ENCODE measurements at places on chromosomes 7 and 10.

GRCh38 chr10:78563314-78563713 lies 505.5 kb upstream of the ZMIZ1 start:
- no peak for DNase-seq

DNA sequence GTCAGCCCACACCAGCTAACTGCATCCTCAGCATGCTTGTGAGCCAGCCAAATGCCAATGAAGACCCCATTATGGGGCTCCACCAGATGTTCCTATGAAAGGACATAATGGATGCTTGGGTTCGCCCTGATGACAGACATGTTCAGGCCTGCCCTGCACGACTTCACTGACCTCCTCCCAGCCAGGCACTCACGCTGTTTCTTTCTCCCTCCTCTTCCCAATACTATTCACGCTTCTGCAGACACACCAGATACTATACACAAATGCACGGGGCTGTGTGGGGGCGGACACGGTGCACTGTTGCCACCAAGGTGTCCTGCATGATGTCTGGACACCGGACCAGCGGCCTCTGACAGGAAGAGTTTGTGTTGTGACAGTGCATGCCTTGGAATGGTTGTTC lies 284.2 kb downstream of the PRPF18 start:
- no peak for DNase-seq

DNA sequence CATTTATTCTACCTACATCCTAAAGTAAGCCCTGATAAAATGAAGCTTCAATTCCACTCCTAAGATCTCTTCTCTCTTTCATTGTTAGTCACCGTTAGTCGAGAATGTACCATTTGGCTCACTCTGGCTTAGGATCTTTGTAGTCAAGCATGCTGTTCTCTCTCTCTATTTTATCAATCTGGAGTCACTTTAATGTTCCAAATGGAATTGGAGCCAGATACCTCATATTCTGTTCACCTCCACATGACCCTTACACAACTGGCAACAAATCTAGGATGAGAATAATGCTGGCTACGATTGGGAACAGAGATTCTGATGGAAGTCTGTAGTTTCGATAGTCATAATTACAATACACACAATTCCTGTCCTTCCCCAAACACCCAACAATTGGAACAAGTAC lies 213.7 kb downstream of the TWIST1 start:
- DNase-seq = no peak

GRCh38 chr10:102648269-102648888 lies 4.1 kb downstream of the TRIM8 start:
- DNase-seq = no peak

DNA sequence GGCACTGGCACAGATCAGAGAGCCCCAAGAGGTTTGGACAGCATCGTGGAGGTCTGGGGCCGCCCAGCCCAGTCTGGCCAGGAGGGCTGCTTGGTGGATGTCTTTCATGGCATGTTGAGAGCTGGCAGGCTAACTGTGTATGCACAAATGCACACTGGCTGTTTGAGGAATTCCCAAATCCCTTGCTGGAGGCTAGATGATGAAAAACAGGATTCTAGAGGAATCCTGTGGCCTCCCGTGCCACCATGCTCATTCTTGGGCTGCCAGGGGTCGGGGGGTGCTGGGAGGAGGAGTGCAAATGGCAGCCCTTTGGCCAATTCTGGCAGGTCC lies 26.5 kb downstream of the LEP start:
- no peak for DNase-seq

GRCh38 chr7:127586346-127586745 lies 950 bp upstream of the GCC1 start:
- no peak for DNase-seq

DNA sequence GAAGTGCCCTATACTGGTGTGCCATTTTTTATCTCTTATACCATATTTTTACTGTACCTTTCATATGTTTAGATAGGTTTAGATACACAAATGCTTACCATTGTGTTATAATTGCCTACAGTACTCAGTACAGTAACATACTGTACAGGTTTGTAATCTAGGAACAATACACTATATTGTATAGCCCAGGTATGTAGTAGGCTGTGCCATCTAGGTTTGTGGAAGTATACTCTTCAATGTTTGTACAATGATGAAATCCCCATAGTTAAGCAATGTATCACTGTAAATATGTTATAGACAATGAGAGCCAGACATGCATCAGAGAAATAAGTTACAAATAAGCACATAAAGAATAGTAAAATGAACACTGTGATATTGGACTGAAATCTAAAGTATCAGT lies 109.1 kb downstream of the IQUB start:
- DNase-seq = no peak

DNA sequence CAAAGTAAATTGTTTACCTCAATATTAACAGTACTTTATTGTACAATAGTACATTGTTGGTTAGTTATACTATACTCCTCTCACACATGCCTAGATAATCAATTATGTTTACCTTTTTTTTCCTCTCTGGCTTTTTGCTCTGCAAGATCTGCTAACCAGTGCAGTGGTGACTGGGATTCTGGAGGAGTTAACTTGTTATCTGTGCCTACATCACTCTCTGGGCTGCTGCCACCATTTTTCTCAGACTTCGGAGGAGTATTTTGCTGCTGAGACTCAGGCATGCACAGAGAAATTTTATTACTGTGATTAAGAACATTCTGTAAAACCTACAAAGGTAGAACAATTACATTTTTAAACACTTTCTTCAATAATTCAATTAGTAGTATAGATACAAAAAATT lies 59.7 kb downstream of the NRBF2 start:
- no peak for DNase-seq

DNA sequence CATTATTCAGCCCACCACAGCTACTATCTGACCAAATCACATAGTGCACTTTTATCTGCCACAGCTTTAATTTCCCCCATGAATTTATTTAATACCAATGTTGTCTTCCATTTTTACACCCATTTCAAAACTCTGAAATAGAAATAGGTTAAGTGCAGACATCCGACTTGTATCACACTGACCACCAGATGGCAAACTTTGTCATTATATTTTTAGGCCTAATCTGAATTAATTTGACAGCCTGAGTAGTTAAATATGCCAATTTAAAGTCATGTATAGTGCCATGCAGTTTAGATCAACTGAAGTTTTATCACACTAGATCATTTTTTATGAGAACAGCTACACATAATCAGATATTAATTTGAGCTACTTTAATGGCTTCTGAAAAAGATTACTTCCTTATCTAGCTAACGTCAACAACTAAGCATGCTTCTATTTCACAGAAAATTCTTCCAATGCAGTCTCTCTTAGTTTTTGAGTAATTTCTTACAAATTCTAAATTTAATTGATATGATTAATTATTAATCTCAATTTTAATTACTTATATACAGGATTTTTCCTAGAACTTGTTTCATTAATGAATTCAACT lies 566.4 kb downstream of the GFRA1 start:
- DNase-seq = no peak

GRCh38 chr10:125083576-125083920 lies 76.8 kb downstream of the CTBP2 start:
- DNase-seq = no peak

DNA sequence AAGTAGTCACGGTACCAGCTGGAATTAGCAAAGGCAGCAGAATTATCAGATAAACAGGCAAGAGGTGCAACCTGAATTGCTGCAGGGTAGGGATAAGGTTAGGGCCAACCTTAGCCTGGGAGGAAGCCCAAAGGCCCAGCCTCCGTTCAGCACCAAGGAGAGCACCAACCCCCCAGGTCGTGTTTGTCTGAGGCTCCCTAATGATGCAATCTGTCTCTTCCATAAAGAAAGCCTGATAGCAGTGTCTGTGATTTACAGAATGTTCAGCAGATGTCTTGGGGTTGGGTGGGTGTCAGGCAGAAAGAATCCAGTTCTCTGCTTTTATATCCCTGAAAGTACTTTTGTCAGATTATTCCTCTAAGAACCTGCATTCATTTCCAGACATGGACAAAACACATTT lies 328.4 kb upstream of the AOAH start:
- DNase-seq = no peak

- no peak for DNase-seq
Observed at GRCh38 chr10:100396605-100397004, 49.6 kb downstream of the SCD start.

DNA sequence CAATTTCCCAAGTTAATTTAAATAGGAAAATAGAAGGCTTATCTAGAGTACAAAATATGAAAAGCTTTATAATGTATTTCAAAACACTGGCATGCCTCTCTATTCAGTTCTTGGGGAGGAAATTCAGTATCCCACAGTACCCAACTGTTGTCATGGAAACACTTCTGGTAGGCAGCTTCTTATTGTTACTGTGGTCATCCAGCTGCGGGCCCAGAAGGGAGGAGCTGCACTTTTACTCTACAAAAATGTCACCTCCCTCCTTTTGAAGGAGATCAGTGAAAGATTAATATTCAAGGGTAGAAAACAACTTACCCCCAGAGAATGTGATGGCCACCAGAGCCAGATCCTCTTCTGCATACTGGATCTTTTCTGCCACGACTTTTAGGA lies 202.8 kb downstream of the RAPGEF5 start:
- DNase-seq = no peak

- DNase-seq = no peak
Observed at GRCh38 chr10:16675334-16675733, 141.9 kb downstream of the RSU1 start.

DNA sequence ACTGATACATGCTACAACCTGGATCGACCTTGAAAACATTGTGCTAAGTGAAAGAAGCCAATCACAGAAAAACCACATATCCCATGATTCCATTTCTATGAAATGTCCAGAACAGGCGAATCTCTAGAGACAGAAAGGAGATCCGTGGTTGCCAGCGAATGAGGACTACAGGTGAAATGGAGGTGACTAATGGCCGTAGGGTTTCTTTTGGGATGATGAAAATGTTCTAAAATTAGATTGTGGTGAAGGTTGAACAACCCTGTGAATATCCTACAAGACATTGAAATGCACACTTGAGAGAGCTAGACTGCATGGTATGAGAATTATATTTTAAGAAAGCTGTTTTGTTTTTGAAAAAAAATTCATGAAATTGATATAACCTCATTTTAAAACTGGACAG lies 188.5 kb upstream of the PLXNA4 start:
- DNase-seq = no peak

DNA sequence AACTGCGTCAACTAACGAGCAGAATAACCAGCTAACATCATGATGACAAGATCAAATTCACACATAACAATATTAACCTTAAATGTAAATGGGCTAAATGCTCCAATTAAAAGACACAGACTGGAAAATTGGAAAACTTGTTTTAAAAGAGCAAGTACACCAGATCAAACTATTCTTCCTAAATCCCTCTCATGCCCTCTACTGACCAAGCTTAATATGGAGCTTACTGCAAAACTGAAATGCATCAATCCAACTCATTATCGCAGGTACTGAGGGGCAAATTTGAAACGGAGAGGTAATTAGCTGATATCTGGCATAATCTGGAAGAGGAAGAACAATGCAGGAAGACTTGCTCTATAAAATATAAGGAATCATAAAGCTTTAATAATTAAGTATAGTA lies 1223.8 kb downstream of the NXPH1 start:
- no peak for DNase-seq

DNA sequence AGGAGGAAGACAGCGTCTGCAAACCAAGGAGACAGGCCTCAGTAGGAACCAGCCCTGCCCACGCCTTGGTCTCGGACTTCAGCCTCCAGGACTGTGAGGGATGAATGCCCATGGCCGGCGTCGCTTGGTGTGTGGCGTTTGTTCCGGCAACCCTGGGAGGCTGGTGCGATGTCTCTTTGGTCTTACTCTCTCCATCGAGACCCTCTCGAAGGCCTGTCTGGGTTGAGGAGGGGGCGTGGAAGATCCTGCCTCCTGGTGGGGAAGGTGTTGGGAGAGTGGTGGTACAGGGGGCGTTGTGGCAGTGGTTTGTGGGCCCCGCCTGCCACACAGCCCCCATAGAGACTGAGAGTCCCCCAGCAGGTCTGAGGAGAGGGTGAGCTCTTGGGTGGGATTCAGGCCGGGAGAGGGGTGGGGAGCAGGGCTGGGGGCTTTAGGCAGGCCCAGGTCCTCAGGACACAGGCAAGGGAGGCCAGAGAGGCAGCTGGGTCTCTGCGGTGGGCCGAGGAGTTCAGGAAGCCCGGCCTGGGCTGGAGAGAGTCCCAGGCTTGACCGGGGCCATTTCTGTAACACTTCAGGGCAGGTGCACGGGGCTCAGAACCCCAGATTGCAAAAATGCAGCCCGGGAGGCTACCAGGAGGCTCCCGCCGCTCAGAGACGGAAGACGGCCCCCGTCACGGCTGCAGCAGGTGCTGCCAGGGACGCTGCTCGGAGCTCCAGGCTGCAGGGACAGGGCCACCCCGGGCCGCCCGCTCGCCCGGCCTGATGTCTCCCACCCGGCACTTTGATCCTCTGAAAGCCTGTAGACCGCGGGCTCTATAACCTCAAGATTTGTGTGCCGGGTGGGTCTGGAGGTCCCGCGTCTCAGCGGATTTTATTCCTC lies 33.8 kb upstream of the PSMG3 start:
- no peak for DNase-seq

DNA sequence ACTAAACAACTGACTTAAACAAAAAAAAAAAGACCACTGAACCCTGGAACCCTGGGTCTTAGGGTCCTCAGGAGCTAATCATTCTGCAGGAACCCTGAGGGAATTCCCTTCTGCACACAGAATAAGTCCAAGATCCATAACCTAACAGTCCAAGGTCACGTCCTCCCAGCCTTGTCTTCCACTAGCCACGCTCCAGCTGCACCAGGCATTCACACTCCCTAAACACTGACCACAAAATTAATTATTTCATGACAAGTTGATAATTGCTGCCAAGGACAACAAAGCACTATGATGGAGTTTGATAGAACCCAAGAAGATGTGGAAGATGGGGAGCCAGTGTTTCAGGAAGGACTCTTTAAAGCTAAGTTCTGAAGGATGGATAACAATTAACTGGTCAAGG lies 130.6 kb downstream of the SH3PXD2A start:
- DNase-seq = no peak

DNA sequence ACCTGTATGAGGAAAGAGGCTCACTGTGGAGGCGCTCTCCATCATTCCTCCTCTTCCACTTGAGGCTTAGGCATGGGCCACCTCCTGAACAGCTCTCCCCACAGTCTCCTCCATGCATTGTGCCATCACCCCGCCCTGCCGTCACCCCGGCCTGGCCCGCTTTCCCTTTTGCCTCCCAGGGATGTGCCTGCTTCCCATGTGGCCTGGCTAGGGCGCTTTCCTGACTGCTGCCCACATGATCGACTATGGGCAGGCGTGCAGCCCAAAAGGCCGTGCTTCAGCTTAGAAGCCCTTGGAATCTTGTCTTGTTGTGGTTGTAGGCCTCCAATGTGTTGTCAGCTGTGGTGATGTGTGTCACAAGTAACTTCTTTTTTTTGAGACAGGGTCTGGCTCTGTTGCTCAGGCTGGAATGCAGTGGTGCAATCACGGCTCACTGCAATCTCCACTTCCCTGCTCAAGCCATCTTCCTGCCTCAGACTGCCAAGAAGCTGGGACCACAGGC lies 1.8 kb upstream of the ACTR3C start:
- no peak for DNase-seq

- DNase-seq = no peak
Observed at GRCh38 chr7:134561-135256, 57.7 kb upstream of the FAM20C start.

GRCh38 chr10:113479346-113480080 lies 73.3 kb upstream of the HABP2 start:
- DNase-seq = no peak

GRCh38 chr7:120272701-120273475 lies at the start of gene KCND2:
Gene KCND2, plus strand, starts transcription at chr7:120273175.
- DNase-seq = no peak

- DNase-seq = no peak
Observed at GRCh38 chr7:155003092-155003375, at the start of gene PAXIP1. Gene PAXIP1, minus strand, starts transcription at chr7:155003124. Its CDS starts 195 bp downstream, at chr7:155002929.
